Aorta (tissue), 5 donors: ENCODE measurements at places on chromosomes 5 and 9.

DNA sequence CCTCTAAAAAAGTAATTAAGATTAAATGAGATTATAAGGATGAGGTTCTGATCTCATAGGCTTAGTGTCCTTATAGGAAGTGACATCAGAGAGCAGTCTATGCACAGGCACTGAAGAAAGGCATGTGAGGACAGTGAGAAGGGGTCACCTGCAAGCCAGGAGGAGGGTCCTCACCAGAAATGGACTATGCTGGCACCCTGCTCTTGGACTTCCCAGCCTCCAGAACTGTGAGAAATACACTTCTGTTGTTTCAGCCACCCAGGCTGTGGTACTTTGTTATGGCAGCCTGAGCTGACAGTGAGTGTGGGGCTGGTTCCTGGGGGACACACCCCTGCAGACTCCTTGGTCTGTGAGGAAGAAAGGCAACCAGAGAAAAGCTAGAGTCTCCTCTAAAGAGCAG is 34.7 kb upstream of the IL6ST start:
- no peak for DNase-seq

DNA sequence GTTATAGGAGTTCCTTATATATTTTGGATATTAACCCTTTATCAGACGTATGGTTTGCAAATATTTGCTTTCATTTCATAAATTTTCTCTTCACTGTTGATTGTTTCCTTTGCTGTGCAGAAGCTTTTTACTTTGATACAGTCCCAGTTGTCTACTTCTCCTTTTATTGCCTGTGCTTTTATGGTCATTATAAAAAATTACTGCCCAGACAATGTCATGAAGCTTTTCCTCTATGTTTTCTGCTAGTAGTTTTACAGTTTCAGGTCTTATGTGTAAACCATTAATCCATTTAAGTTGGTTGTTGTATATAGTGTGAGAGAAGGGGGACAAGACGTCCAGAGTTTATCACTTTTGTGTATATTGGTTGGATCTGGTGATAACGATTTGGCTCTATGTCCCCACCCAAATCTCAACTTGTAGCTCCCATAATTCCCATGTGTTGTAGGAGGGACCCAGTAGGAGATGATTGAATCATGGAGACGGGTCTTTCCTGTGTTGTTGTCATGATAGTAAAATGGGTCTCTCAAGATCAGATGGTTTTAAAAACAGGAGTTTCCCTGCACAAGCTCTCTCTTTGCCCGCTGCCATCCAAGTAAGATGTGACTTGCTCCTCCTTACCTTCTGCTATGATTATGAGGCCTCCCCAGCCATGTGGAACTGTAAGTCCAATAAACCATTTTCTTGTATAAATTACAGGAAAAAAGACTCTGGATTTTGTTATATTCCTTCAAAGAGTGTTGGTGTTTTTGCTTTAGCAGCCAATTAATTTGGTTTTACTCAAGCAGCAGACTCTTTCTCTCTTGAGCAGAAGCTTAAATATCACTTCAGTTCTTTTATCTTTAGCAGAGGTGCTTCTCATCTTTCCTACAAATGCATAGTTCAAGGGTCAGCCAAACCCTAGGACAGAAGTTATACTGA is 13.7 kb downstream of the F2R start:
- DNase-seq = no peak

GRCh38 chr9:128818839-128819715 is 777 bp downstream of the ENDOG start:
- peak; percentile 83 for DNase-seq

DNA sequence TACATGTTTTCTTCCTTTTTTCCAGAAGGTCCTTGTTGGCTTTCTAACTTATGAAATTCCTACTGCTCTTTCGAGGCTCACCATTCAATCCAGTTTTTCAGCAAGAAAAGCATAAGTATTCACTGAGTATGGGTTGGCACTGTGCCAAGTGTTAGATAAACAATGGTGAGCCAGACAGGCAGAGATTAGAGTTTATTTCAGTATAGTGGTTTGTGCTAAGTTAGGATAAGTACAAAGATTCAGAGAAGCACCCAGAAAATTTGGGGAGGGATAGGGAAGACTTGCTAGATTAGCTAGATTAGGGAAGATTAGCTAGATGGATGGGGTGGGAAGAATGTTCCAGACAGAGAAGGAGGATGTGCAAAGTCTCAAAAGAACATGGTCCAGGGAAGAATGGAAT is 122.9 kb downstream of the OXCT1 start:
- no peak for DNase-seq

- no peak for DNase-seq
These were observed 22.3 kb downstream of the MINAR2 start for GRCh38 chr5:129770024-129770820.

DNA sequence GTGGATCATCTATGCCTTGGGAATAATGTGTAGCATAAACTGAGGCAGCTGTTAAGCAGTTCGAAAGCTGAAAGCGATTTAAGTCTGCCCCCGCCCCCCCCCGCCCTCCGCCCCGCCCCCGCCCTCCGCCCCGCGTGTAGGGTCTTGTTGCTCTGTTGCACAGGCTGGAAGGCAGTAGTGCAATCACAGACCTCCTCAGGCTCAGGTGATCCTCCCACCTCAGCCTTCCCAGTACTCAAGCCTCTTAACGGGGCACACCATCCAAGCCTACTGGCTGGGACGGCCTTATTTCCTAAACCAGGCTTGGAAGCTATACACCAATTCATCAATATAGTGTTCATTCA is 945 bp downstream of the ANKDD1B start:
- no peak for DNase-seq
